Natural killer cell (primary cell): ENCODE measurements at places on chromosomes 3 and 15. TPM values are rescaled to one million over a fixed set of nuclear protein-coding genes. Genes with fewer than 3 reads are reported as not detected.

The LAMB2 gene
- total RNA-seq = 0.75 TPM

The GOLGA6L7 gene
- total RNA-seq = not detected

The CKMT1A gene
- total RNA-seq = not detected

DNA sequence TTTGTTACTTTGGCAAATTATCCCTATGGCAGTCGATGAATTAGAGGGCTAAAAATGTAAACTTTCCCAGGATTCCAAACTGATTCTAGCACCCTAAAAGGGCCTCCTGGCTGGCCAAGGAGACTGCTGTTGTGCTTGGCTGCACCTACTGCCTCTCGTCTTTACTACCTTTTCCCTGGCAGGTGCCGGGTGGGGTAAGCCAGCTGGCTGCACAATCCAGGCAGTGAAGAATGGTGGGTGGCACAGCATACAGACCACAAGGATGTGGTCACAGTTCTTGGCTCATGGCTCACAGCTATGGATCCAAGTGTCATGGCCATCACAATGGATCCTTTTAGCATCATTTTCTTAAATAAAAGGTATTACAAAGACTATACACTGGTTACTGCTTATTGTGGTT, 20.7 kb upstream of the SLC25A26 start:
- DNase-seq = no peak

DNA sequence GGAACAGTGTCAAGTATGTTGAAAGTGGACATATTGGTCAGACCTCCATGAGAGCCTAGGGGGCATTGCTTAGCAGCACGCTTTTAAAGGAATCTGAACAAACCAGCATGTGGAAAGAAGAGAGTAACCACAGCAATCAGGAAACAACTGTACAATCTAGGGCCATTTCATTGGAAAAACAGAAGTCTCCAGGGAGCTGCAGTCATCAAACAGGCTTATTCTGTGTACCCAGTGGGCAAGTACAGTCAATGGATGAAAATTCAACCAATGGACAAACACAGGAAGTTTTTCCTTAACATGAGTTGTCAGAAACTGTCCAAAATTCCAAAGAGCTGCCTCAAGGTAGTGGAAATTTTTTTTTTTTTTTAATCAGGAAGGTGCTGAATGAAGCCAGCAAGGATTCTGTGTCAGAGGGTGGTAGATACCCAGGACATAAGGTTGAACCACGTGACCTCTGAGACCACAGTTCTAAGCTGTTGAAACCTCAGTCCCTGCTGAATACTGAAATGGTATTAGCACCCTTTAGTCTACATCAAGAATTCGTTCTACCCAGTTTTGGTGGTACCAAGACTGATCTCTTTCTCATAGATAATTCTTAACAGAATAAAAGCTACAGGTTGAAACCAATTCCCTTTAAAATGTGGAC, 4.4 kb upstream of the DLG1 start:
- DNase-seq = no peak
